ENCODE measurements at places on chromosomes 5 and 9. TPM values are rescaled to one million over a fixed set of nuclear protein-coding genes. Genes with fewer than 3 reads are reported as not detected.

Gene ZNF169
- 16.3 TPM for total RNA-seq

Gene BHMT2
- total RNA-seq: 26.0 TPM

Gene PHF2
- total RNA-seq: 23.6 TPM

Gene UBAC1
- 52.6 TPM for total RNA-seq

Gene HRCT1
- 15.3 TPM for total RNA-seq

Gene INIP
- total RNA-seq: 30.6 TPM

Gene GDA
- total RNA-seq: 0.49 TPM

Gene RNF183
- not detected for total RNA-seq

Gene IFNB1
- not detected for total RNA-seq

Gene SHLD3
- total RNA-seq: 3.6 TPM

Gene TRIM41
- total RNA-seq: 8.5 TPM

Gene CDX1
- not detected for total RNA-seq

Gene PCDHA6
- total RNA-seq: 0.38 TPM

Gene TRPM6
- total RNA-seq: 1.9 TPM

Gene NEURL1B
- 14.1 TPM for total RNA-seq

Gene IL9
- not detected for total RNA-seq

Gene ADAMTS13
- total RNA-seq: 2.2 TPM

Gene PPP3R2
- not detected for total RNA-seq

Gene SMIM23
- not detected for total RNA-seq

Gene POU5F2
- 4.5 TPM for total RNA-seq

Gene GLRA1
- not detected for total RNA-seq

Gene DMGDH
- 12.6 TPM for total RNA-seq

Gene GZMA
- total RNA-seq: 2.2 TPM

Gene MARCOL
- total RNA-seq: not detected

Gene OR2S2
- not detected for total RNA-seq

Gene TRAF1
- total RNA-seq: 12.1 TPM

Gene TMEM252
- not detected for total RNA-seq

Gene TMEM174
- total RNA-seq: not detected

Gene C9
- not detected for total RNA-seq

Gene MELK
- total RNA-seq: 0.88 TPM

Gene TMEM215
- not detected for total RNA-seq

Gene TIMD4
- total RNA-seq: not detected

Gene CD180
- total RNA-seq: 11.0 TPM

Measured in subcutaneous adipose tissue (tissue), 4 donors.